HAP-1 (cell line): ENCODE measurements at places on chromosomes 11 and 22.

GRCh38 chr11:134561331-134561720 is 149.3 kb upstream of the B3GAT1 start:
- no peak for DNase-seq

- DNase-seq = no peak
Observed at GRCh38 chr11:96254087-96254486, 88.9 kb downstream of the MAML2 start.

DNA sequence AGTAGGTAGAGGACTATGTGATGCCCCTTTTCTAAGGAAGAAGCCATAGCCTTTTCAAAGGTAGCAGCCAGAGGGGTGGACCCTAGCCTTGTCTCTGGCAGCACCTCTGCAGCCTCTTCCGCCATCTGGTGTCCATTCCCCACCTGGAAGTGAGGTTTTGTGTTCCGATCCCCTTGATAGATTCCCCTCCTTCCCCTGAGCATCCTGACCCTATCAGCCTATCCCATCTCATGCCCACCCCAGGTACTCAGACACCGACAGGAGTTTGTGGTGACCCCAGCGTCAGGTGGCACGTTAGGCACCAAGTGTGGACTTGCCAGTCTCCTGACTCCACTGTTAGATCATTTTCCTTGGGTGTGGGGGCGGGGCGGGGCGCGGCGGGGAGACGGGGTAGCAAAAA is 398 bp upstream of the FAM89B start:
- DNase-seq = peak; percentile 32

DNA sequence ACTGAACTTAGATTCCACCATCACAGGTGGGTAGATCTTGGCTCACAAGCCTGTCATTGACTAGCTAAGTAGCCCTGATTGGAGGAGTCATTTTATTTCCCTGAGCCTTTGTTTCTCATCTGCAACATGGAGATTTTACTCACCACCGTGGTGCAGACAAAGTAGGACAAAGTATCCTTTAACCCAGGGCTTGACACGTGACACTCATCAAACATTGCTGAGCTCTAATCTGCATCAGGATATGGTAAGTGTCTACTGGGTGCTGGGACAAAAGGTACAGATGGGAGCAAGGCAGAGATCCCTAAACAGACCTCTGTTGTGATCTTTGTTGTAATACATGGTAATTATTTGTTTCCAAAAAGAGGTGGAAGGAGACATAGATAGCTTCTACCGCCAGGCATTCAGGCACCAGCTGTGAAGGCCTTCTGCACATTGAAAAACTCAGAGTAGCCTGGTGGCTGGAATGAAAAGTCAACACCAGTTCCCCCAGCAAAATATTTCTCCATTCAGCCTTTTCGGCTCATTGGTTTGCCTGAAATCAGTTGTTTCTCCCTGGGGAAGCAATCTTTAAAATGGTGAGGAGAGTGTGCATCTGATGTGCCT is 18.3 kb upstream of the MICAL2 start:
- no peak for DNase-seq

DNA sequence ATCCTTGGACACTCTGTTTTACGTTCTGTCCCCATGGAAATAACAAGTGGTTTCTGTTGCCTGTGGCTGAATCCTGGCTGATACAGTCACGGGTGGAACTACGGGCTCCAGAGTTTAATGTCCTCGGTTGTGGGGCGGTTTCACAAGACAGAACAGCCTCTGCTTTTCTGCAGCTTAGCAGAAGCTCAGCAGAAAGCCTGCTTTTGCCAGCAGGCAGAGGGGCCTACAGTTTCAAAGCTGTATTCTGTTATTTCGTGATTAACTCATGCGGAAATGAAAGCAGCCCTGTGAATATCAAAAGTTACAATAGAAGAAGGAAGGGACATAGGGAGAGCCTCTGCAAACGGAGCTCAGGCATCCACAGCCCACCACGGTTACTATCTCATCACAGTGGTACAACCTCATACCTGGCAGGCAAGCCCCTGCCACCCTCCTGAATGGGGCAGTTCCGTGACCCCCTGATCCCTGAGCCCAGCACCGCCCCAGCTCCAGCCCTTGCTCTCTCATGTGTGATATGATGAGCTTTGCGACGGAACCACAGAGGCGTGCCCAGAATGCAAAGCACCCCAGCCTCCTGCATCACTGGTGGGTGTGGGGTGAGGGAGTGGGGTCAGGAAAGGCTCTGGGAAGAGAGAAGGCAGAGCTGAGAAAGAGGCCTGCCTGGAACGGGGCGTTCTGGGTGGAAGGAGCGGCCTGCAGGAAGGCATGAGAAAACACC is 360.6 kb downstream of the BRD1 start:
- DNase-seq = no peak

DNA sequence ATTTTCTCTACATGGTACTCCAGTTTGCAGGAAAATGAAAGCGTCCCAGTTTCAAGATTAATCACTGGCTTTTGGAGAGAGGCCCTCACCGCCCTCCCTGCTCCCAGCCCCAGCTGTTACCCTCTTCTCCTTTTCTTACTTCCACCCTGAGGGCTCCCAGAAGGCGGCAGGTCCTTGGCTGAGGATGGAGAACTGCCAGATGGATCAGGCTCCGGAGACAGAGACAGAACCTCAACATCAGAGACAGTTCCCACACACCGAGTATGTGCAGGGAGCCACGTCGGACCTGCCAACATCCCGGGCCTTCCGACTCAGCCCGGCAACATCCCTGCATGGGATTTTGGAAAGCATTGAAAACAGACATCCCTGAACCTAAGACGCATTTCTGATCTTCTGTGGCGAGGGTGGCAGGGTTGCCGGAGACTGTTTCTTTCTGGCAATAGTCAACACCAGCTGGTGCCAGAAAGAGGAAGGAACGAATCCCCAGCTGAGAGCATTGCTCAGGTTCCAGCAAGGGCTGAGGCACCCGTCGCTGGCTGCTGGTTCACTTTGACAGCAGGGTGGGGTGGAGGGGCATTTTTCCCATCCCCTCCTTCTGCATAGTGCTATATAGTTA is 467.1 kb downstream of the MIAT start:
- DNase-seq = no peak

DNA sequence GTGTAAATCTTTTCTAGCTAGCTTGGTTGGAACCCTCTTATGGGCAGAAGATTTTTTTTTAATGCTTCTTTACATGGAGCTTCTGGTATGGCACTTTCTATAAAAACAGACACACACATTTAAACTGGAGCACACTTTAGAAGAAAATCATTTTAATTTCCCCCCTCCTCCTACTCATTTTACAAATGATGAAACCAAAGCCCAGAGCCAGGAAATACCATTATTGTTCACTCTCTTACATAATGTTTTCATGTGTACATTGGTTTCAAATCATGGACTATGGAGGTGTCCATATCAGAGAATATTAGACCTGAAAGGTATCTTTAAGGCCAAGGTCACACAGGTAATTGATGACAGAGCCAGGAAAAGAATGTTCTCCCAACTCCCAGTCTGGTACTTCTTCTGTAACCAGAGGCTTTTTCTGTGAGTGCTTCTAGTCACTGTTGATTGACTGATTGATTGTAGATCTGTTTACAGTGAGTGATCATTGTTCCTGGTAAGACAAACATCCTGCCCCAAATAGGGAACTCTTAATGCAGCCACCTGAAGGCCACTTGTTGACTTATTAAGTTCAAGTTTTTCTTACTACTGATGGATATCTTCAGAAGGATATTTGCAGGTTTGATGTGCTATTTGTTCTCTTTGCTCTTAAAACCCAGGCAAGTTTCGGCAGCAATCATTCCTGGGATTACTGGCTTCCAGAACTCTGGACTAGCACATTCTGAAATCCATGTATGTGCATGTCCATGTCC is 26.8 kb upstream of the ME3 start:
- DNase-seq = no peak

GRCh38 chr11:8870411-8871170 is 40.4 kb upstream of the AKIP1 start:
- DNase-seq = peak; percentile 50

DNA sequence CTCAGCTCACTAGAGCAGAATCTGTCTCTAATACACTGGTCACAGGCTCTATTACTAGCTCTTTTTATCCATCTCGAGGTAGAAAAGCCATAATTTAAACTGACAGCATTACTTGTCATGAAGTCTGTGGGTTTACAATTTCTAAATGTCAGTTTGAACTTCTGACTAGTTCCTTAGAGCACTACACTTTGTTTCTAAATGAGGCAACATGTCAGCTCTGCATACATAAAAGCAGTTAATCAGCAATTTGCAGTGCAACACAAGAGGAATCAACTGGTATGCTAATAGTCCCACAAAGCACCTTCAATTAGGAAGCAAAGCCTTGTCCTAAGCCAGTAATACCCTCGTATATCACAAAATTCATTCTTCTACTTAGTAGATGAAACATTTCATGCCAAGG is 321.3 kb downstream of the TTC28 start:
- DNase-seq = no peak

DNA sequence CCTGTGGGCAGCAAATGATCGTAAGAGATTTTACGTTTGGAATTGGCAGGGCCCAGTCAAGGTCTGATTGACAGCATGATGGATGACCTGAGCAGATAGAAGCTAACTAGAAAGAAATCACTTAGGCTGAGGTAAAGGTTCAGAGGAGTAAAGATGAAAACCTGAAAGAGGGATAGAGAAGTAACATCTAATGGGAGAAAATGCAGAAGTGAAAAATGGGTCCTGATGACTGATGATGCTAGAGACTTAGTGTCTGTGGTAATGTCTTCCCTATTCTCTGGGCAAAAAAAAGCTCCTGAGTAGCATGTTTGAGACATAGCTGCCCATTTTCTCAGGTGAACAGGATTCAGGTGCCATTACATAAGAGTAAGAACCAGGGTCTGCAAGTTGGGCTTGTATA is 628.8 kb upstream of the ANO5 start:
- DNase-seq = no peak

GRCh38 chr22:21759093-21759492 is 23.5 kb upstream of the YPEL1 start:
- no peak for DNase-seq

- DNase-seq = no peak
Observed at GRCh38 chr11:63883791-63884190, 33.2 kb downstream of the RCOR2 start.

DNA sequence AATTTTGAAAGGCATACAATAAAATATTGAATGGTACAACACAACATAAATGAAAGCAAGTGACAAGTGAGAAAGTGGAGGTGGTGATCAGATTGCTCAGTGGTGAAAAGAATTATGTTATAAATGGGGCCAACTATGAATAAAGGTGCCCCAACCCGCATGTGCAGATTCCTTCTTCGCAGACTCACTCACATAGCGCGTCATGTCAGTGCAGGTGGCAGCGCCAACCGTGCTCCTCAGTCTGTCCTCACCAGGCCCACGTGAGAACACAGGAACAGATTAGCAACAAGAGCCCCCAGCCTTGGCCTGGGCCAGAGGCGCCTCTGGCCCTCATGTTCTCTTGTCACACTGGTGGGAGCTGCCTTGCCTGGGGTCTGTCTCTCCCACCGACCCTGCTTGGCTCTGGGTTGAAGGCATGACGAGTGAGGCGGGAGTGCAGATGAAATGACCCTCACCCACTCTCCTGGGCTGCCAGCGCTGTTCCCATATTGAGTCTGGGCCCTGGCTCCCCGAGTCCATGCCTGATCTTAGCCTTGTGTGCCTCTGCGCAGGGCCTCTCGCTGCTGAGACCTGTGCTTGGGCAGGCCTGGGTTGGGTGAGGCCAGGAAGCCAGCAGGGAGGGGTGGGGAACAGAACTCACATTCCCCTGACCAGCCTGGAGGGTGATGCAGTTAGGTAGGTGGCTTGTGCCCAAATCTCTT is 6.4 kb downstream of the ATG16L2 start:
- no peak for DNase-seq

GRCh38 chr22:45502215-45503049 is at the start of gene FBLN1:
TSS of gene FBLN1 (plus strand) at chr22:45502883. CDS start at chr22:45502986, 103 bp downstream.
- peak; percentile 65 for DNase-seq

GRCh38 chr11:61027141-61027840 is 55.8 kb downstream of the CD6 start:
- no peak for DNase-seq

DNA sequence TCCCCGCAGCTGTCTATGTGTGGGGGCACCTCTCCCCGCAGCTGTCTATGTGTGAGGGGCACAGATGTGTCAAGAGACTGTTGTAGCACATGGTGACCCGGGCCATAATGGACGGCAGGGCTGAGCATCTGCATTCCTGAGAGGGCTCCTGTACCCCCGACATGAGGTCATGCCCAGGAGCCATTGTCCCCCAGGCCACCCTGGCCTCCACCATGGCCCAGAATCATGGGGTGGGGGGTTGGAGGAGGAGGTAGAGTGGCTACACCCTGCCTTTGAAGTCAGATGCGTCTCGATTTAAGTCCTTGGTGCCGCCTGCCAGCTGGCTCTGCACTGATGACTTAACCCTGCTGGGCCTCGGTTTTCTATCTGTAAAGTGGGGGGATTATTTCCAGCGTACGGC is 49.1 kb downstream of the ARHGAP8 start:
- no peak for DNase-seq

- DNase-seq = no peak
Observed at GRCh38 chr11:64842366-64842759, 2.1 kb downstream of the CDC42BPG start.

- no peak for DNase-seq
Observed at GRCh38 chr22:47724030-47724429, 961.6 kb downstream of the TBC1D22A start.

DNA sequence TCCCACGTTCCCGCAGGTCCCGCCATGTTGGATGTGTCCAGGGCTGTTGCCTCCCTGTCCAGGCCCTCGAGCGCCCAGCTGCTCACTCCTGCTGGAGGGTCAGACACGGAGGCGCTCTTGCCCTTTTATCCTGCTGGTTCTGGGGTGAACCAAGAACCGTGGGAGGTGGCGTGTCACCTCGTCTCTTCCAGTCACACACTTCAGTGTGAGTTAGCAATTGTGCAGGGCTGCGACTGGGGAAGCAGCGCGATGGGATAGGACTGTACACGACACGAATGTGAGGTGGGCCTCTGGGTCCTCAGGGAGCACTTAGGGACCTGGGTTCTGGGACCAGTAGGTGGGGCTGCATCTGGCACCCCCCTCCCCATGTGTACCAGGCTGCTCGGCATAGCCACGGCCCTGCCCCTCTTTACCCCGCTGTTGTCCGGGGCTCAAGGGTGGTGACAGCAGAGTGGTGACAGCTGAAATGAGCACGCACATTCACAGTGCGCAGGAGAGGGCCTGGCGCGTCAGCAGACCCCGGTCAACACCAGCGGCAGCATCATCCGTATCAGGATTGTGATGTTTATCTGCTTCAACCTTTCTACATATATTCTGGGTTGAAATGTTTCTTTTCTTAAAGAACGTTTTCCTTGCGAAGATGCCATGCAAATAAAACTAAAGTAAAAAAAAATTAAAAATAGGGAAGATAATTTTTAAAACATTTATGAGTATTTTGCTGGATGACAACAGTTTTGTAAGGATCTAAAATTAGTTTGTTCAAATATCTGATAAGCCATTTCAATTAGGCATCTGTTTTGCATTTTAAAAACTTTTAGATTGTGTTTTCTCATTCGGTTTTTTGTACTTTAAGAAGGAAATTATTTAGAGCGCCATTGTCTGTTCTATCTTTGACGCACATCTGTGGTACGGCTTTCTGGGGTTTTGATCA is 210.7 kb downstream of the TBC1D22A start:
- DNase-seq = no peak
